Stimulated activated naive CD4-positive, alpha-beta T cell treated with Interleukin-2 at 50 U/mL for 16 hours (primary cell): ENCODE measurements at places on chromosomes 16 and 17.

DNA sequence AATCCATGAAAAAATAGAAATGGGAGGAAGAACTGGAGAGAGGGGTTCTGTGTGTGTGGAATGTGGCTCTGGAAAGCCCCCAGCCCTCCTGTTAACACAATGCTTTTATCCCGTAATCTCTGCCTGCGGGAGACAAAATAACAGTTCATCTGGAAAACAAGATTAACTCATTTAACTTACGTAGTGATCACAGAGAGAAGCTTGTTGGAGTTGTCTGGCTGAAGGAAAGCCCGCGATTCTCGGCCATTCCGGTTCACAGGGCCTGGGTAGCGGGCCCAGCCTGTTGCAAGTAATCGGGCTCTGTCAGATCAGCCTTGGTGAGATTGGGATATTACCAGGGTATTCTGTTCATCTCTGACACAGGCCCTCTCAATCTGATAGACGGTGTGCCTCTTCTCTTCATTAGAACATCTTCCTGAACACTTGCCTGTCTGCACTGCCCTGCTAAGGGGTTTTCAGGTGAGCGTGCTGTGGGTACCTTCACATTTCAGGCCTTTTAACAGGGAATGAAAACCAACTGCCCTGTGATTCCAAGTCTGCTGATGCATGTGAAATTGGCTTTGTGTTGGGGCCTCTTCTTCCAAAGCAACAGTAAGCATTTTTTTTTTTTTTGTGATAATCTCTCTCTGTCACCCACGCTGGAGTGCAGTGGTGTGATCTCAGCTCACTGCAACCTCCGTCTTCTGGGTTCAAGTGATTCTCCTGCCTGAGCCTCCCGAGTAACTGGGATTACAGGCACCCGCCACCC, 609.9 kb downstream of the WWOX start:
- DNase-seq, result no peak

DNA sequence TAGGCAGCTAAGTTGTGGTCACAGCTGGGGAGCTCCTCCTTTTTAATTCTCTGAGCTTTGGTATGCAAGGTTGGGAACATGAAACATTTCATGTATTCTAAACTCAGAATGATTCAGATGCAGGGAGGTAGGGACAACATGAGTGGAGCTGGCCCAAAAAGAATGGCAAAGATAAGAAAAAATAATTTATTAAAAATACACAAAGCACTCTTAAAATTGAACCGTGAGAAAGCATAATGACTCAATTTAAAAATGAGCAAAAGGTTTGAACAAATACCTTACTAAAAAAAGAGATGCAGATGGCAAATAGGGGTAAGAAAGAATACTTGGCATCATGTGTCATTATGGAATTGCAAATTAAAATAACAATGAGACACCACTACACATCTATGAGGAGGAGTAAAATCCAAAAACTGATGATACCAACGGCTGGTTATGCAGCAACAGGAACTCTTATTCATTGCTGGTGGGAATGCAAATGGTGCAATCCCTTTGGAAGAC, 175.6 kb upstream of the IRX3 start:
- no peak for DNase-seq

- no peak for DNase-seq
Measured at GRCh38 chr16:74817851-74818250, 43.2 kb upstream of the FA2H start.

DNA sequence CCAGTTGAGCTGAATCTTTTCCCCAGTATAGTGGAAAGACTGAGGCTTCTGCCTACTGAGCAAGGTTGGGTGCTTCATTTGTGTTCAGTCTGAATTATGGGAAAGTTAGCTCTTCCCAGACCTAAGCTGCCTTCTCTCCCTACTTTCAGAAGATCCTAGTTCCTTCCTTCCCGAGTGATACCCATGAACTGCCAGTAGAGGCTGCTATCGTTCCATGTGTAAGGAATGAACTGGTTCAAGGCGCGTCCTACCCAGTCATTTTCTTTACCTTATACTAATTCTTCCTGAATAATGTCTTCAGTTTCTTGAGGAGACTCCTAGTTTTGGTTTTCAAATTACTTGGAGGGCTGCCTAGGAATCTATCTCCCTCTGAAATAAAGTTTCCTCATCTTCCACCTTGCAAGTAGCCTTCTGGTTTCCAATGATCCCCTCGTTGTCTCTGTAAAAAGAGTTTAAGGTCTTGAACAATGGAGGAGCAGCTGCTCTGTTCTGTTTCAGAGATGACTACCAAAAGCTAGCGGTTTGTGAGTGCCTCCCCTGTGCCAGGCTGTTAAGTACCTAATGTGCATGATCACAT, 934 bp upstream of the AOC2 start:
- DNase-seq, result no peak

DNA sequence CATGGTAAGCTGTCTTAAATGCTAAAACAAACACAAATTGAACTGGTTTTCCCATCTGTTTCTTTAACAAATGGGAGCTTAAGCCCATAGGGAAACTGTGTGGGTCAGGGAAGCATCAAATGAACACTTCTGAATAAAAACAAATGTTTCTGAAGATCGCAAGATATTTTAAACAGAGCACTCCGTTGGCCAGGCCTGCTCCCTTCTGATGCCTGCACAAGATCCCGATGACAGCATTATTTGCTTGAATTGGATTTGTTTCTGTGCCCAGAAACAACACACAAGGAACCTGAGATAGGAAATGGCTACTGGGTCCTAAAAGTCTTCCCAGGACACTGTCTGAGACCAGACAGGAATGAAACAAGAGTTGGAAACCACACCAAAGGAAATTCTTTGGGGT, 425.8 kb upstream of the ZFHX3 start:
- DNase-seq, result no peak

- DNase-seq, result no peak
Measured at GRCh38 chr17:80920441-80920840, 71.2 kb upstream of the CHMP6 start.

DNA sequence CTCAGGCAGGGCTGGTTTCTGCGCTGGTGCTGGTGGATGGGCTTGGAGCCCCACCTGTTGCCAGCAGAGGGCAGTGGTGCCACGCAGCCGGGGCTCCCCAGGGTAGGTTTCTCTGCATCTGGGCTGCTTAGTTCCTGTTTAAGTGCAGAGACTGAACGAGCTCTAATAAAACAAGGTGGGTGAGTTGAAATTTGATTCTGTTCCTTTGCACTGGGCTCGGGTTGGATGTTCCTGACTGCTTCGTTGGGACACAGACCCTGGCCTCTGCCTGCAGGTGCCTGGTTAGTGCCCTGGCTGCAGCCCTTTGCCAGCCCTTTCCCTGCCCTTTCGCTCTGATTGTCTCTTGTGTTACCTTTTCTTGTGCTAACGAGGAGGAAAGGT, 30.0 kb downstream of the TBCD start:
- peak; percentile 69 for DNase-seq
